ENCODE measurements at places on chromosomes 1 and 21.

GRCh38 chr21:27219068-27219467 is 252.2 kb upstream of the ADAMTS5 start:
- DNase-seq: no peak

GRCh38 chr1:57423135-57423655 is 665 bp downstream of the DAB1 start:
- DNase-seq: no peak

DNA sequence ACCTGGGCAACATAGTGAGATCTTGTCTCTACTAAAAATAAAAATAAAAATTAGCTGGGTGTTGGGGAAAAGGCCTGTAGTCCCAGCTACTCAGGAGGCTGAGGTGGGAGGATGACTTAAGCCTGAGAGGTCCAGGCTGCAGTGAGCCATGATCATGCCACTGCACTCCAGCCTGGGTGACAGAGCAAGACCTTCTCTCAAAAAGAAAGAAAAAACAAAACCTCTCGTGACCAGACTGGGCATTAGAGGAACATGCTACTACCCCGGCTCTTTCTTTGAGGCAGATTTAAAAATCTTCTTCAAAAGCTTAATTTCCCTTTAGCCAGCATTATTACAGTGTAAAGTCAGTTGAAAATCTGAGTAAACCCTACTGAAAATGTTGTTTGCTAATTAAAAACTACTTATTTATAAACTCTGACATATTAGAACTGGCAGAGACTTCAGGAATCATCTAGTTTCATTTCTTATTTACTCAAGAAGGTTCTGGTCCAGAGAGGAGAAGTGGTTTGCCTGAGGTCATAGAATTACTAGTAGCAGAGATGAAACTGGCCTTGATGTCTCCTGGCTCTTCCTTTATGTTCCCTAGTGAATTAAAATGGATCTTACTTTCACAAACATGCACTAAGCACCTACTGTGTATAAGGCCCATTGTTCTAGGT is 11.6 kb upstream of the ELAVL4 start:
- DNase-seq: no peak

- DNase-seq: no peak
These were observed 448.6 kb downstream of the CAMTA1 start for GRCh38 chr1:7233646-7234470.

- no peak for DNase-seq
These were observed 69.3 kb downstream of the CAMK2N1 start for GRCh38 chr1:20416706-20417105.

- no peak for DNase-seq
These were observed 65.6 kb upstream of the KCTD3 start for GRCh38 chr1:215501496-215501895.

GRCh38 chr1:45322486-45323040 is 4.1 kb upstream of the HPDL start:
- DNase-seq: no peak

DNA sequence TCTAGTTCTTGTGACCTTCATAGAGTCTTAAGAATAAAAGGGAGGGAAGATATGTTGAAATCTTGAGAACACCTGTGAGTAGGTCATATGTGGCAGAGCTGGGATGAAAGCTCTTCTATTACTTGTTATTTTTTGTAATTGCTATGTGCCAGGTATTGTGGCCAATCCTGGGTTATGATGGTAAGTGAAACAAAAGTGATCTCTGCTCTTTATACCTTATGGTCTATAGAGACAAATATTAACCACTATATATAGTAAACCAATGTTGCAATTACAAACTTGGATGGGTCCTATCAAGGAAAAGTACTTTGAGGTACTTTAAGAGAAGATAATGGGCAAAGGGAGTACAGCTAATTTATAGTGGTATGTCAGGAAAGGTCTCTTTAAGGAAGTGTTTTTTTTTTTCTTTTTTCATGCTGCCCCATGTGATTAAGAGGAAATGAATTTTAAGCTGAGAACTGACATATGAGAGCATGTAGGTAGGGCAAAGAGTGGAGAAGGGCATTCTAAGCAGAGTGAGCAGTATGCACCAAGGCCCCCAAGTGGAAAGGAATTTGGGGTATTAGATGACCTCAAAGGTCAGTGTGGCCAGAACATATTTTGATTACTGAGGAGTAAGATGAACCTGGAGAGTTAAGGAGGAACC is 43.3 kb downstream of the POU2F1 start:
- no peak for DNase-seq

GRCh38 chr1:42529724-42530181 is 66.7 kb downstream of the CCDC30 start:
- no peak for DNase-seq

DNA sequence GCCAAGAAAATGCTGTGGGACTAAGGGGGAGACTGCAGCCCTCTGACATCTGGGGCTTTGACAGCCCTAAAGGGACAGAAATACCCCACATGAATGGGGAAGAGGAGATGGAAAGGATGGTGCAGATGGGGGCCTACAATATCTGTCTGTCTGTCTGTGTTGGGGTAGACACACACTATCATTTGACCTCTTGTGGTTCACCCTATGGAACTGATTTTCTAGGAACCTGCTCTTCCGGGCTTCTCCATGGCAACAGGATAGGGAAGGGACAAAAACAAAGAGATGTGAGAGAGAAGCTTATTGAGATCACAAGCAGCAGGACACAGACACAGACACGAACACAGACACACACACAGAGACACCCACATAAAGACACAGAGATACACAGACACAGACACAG is 17.1 kb downstream of the KIF21B start:
- no peak for DNase-seq

DNA sequence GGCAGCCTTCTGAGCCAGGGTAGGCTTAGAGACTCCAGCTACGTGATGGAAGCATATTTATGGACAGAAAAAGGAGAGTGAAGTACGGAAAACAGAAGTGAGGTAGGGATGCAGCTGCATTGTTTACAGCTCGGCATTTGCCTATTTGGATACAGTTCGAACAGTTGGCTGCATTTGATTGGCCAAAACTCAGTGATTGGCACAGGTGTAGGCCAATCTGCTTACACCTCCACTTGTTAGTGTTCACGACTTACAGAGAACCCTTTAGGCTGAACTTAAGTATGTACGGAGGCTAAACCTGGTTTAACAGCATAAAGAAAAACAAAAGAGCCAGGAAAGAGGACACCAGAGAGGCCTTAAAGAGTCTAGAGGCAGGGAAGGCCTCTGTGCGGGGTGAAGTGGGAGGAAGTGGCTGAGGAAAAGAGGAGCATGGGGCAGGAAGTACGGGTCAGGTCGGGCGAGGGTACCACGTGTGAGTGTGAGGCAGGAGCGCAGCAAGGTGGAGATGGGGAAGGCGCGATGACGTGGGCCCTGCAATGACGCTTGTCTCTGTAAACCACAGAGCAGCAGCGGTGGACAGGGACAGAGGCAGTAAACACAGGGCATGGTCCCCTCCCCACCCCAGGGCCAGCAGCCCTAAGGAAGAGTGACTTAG is 32.0 kb downstream of the RSPH1 start:
- no peak for DNase-seq

GRCh38 chr1:180365039-180365438 is 135.0 kb downstream of the LHX4 start:
- no peak for DNase-seq

DNA sequence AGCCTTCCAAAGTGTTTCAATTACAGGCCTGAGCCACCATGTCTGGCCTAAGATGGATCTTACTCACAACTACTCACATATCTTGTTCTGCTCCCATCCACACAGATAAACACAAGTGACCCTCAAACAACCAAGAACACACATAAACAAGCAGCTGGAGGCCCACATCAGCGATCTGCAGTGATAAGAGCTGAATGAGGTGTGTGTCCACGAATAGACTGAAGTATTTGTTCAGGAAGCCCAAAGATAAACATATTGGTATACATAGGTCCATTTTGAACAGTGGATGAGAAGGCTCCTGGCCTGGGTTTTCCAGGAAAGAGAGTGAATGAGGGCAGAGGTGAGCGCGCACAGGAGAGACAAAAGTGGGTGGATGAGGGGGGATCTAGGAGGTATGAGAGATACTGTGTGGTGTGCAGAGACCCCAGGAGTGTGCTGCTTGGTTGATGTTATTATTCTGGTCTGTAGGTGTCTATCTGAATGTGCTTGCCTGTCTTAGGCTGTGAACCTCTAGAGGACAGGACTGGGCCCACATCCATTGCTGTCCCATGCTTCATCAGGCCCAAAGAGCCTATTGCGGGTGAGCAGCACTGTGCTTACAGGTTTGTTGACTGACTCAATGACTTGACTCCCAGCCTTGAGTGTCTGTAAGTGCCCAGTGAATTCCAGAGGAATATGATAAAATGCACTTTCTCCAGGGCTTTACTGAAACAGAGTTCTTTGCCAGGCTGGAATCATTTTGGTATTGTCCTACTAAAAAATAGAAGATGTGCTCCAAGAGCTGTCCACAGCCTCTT is 79.9 kb upstream of the ATP1A1 start:
- no peak for DNase-seq

GRCh38 chr1:34863501-34863900 is 4.0 kb upstream of the SMIM12 start:
- no peak for DNase-seq

DNA sequence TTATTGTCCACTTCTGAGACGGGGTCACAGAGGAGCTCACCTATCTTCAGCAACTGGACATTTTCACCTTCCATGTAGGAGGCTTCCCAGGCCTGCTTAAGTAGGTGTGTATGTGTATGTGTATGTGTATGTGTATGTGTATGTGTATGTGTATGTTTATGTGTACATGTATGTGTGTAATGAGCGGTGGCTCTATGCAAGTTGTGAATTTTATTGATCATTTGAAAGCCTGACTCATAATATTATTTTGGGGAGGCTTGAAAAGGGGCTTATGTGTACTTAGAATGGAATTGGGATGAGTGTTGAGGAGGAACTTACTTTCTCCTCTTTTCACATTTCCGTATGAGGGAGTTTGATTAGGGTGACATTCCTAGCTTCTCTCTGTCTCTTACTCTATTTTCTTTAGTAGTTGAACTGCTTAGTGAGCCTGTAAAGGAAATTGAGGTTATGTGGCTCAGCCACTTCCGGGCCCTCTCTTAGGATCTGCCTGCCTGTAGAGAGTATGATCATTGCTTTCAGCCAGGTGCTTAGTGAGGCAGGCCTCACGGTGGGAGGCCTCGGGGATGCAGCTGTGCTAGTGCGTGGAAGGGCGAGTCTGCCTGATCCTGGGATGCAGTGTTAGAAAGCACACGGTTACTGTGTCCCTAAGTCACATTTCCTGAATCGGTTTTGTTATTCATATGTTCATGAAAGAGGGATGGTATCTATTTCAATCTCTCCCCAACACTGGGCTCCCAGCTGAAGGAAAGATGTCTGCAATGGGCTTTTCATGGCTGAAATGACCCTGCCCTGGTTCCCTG is 61.0 kb downstream of the IER5 start:
- peak; percentile 59 for DNase-seq

DNA sequence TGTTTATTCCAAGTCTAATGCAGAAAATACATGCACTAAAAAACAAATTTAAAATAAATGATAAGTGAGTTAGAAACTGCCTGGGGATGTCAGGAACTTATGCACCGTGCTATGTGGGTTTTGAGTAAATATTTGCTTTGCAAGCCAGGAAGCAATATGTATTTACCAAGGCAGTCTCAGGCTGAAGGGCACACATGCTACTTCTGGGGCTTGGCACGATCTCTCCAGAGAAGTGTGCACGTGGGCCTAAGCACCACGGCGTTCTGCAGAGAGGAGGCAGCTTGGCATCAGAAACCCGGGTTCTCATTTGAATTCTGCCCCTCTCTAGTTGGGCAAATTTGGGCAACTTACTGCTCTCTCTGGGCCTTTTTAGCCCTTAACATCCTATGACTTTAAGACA is 72.6 kb upstream of the ROR1 start:
- no peak for DNase-seq

DNA sequence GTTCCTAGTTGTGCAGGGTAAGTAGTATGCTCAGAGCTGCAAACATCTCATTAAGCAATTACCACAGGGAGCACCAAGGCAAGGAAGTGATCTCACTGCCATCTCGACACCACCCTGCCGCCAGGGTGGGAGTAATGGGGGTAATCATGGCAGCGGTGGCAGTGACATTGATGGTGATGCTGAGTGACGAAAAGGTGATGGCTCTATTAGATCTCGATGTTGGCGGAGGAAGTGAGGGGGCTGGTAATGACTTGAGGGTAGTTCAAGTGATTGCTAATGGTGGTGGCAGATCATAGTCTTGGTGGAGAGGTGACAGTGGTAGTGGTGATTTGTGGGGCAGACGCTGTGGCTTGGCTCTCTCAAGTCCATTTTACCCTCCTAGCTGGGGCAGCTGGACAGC is 25.4 kb upstream of the TENT5B start:
- no peak for DNase-seq

DNA sequence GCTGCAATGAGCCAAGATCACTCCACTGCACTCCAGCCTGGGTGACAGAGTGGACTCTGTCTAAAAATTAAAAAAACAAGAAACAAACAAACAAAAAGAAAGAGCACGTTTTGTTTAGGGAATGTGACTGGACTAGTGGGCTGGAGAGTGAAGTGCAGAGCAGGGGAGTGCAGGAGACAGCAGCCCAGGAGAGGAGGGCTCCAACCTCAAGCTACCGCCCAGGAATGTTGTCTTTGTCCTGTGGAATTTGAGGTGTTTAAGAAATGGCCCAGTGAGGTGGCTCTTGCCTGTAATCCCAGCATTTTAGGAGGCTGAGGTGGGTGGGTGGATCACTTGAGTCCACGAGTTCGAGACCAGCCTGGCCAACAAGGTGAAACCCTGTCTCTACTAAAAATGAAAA is 42.4 kb upstream of the MTF2 start:
- DNase-seq: no peak

Measured in NCI-H187 treated with DMSO at 0.1 percent for 48 hours (cell line).